ENCODE measurements at places on chromosomes 7 and 10.

GRCh38 chr10:71547876-71548846 lies 151.4 kb downstream of the CDH23 start:
- DNase-seq = no peak

GRCh38 chr7:55962014-55962413 lies 2.4 kb upstream of the NIPSNAP2 start:
- no peak for DNase-seq

- DNase-seq = no peak
Observed at GRCh38 chr7:7970531-7971307, 2.1 kb downstream of the GLCCI1 start.

DNA sequence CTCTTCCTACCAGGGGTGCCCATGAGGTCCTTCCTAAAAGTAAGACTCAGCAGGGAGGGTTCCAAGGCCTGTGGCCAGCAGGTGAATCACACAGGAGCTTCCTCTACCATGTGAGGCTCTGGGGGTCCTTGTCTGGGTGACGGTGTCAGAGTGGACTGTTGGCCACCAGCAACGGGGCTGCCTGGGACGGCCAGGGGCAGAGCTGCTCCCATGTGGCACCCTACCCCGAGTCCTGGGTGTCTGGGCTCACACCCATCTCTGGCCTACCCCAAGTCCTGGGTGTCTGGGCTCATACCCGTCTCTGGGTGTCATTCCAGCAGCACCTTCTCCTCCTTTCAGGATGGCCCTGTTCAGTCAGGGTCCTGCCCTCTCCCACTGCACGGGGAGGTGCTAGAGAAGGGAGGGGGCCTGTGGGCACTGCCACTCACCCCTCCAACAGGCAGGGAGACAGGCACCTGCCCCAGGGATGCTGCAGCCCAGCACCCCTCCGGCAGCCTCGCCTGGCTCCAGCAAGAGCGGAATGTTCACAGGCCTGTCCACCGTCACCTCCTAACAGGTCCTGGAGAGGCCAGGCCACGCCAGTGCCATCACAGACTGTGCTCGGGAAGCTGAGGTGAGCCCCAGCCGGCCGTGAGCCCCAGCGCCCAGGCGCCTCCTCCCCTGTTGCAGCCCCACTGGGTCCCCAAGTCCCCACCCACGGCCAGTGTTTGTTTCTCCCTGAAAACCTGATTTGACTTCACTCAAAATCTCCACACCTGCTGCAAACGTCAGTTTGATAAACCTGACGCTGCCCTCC lies 143.7 kb downstream of the PTPRN2 start:
- DNase-seq = no peak

- no peak for DNase-seq
Observed at GRCh38 chr7:149868623-149869290, 5.0 kb upstream of the ATP6V0E2 start.

DNA sequence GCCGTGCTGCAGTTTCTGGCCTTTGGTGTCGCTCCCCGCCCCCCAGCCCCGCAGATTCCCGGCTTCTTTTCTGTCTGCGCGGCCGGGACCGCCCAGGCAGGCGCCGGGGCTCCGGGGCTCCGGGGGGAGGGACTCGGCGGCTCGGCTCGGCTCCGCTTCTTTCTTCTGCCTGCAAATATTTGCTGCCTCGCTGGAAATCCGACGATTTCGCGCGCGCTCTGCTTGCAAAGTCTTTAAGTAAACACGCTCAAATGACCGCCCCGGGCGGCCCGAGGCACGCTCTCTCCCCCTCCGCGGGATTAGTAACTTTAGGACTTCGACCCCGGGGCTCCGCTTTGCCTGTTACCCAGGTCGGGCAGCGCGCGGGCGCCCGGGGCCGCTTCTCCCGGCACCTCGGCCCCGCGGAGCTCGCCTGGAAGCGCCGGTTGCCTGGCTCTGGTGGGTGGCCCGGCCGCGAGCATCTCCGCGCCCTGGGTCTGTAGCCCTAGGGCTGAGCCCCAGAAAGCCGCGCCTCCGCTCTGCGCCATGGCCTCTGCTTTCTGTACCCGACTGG lies 3.9 kb upstream of the GATA3 start:
- DNase-seq = no peak

DNA sequence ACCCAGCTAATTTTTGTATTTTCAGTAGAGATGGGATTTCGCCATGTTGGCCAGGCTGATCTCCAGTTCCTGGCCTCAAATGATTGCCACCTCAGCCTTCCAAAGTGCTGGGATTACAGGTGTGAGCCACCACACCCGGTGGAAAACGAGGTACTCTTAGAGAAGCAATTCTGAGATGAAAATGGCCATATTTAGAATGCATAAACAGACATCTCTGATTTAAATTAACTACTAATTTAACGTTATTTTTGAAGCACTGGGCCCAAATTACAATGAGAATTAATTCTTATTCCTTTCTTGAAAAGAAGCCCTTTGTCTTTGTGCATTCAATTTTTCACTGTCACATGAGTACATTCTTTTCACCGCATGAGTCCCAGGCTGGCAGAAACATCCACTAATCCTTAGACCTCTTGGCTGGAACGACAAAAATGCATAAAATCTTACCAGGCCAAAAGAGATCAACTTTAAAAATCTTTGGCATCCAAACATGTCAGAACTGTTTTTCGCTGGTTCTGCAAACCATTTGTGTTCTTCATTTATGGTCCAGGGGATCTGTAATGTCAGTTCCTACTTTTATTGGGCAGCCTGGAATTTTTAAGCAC lies 60.1 kb upstream of the CAPZA2 start:
- DNase-seq = no peak

DNA sequence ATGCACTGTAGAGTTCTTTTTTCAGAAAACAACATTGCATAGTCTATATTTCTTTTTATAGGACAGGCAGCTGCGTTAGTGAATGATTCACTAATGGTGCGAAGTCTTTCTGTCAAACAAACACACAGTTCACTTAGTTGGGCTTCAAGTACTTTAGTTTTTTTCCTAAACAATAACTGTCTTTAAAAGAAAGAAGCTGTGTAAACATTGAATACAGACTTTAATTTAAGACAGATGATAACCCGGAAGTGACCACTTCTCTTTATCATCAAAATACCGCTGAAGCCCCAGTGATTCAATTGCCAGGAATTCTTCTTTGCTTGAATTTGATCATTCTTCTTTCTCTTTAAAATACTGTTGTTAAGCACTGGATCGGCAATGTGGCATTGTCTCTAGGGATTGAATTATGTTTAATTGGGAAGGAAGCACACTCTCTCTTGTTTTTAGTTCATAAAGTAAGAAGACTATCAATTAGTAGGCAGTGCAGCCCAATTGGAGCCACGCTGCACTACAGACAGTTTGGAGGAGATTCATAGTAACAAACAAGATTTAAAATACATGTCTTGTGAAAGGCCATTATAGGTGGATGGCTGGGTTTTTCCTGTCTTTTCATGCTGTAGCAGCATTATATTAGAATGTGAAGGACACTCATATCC lies 30.4 kb downstream of the CNTNAP2 start:
- DNase-seq = no peak

- no peak for DNase-seq
Observed at GRCh38 chr10:17836942-17837341, 27.8 kb downstream of the MRC1 start.
